ENCODE measurements at places on chromosomes 3 and 15.

- DNase-seq, result no peak
Measured at GRCh38 chr3:67006460-67006859, 8.4 kb downstream of the KBTBD8 start.

DNA sequence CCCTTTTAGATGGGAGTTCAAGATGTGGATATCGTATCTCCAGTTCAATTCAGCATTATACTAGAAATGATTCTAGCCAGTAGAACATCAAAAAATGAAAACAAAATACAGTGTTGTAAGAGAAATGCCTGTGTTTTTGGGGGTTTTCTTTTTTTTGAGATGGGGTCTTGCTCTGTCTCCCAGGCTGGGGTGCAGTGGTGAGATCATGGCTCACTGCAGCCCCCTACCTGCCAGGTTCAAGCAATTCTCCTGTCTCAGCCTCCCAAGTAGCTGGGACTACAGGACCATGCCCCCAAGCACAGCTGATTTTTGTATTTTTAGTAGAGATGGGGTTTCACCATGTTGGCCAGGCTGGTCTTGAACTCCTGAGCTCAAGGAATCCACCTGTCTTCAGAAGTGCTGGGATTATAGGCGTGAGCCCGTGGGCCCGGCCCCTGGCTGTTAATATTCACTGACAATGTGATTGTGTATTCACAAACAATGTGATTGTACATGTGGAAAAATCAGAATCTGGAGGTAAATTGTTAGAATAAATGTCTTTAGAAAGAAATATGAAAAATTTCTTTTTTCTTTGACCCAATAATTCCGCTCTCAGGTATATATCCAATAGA, 59.0 kb downstream of the ARIH1 start:
- no peak for DNase-seq

- no peak for DNase-seq
Measured at GRCh38 chr3:66490214-66490613, 10.6 kb downstream of the LRIG1 start.

GRCh38 chr15:85518979-85519761, 138.8 kb downstream of the AKAP13 start:
- no peak for DNase-seq

- no peak for DNase-seq
Measured at GRCh38 chr3:178705925-178706324, 169.7 kb downstream of the KCNMB2 start.

DNA sequence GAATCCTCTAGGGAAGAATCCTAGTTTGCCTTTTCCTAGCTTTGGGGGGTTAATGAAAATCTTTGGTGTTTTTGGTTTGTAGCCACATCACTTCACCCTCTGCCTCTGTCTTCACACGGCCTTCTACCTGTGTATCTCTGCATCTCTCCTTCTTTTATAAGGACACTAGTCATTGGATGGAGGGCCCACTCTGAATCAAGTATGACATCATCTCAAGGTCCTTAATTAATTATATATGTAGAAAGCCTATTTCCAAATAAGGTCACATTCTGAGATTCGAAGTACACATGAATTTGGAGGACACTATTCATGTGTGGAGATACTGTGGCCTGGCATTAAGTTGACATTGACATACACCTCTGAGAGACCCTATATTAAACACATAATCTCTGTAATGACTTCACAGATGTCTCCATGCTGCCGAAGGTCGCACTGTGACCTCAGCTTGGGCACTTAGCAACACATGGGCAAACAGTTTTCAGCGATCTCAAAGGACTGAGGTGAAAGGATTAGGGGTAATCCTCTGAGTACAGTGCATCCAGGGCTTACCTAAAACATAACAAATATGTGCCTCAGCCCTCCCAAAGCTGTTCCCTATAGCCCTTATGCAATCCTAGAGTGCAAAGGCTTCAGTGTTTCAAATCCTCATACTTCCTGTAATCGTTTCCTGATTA, 446.0 kb downstream of the FGF12 start:
- no peak for DNase-seq

- no peak for DNase-seq
Measured at GRCh38 chr3:102000620-102001209, 151.4 kb downstream of the NFKBIZ start.

DNA sequence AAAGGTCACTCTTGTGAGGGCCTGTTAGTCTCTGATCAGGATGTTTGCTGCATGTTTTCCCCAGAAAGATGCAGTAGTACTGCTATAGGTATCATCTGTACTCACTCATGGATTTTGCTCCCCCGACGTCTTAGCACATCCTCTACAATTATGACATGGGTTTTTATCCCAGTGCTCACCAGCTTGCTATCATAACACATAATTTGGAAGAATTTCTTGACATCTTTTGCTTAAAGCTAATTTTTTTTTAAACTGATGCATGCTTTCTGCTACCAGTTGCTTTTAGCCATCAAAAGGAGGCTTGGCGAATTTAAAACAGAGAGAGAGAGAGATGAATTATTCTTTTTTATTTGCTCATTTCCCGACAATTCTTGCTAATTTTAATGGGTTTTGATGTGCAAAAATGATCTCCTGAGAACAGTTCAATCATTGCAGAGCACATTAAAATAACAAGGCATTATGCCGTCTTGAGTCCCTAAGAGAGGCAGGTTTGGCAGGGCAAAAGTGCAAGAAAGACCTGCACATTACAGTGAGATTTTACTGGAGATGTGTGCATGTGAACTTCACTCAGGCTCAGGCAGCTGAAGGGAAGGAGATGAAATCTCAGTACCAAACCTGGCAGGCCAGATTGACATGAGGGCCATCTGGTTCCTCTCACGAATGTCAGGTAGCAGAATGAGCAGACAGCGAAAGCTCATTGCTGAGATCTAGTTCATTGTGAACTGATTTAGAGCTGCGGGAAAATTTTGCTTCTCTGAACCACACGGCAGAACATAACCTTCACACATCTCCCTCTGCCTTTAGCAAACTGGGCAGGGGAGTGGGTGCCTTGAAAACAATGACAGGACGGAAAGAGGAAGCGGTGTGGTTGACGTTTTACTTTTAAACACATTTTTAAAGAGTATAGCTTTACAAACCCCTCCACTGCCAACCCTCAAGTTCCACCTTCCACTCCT, 25.9 kb upstream of the GOLGA8B start:
- no peak for DNase-seq

GRCh38 chr3:178517665-178518334, 18.4 kb upstream of the KCNMB2 start:
- no peak for DNase-seq
